ENCODE measurements at places on chromosomes 16 and 17.

- no peak for DNase-seq
Measured at GRCh38 chr16:87824016-87824990, 45.0 kb downstream of the SLC7A5 start.

DNA sequence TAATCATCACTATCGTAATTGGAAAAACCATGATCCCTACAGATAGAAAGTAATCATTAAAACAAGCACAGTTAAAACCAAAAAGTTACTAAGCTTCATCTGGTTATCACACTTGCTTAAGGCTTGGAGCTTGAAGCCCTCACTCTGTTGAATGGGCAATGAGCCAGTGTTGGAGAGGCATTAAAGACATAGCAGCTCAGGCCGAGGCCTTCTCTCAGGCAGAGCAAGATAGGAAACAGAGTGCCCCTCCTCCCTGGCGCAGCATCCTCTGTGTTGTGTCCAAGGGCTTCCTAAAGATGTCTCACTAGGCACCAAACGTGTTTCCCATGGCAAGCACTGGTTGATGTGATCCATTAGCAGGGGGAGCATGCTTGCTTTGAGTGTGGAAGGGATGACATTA, 34.9 kb upstream of the LGALS9 start:
- no peak for DNase-seq

- no peak for DNase-seq
Measured at GRCh38 chr16:1620391-1620790, 8.2 kb downstream of the CRAMP1 start.

- DNase-seq = no peak
Measured at GRCh38 chr17:81740395-81740961, 28.4 kb downstream of the SLC25A10 start.

DNA sequence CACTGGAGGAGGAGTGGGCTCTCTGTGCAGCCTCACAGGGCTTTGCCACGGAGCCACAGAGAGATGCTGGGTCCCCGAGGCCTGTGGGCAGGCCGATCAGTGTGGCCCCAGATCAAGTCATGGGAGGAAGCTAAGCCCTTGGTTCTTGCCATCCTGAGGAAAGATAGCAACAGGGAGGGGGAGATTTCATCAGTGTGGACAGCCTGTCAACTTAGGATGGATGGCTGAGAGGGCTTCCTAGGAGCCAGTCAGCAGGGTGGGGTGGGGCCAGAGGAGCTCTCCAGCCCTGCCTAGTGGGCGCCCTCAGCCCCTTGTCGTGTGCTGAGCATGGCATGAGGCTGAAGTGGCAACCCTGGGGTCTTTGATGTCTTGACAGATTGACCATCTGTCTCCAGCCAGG, 3.9 kb downstream of the NXPH3 start:
- no peak for DNase-seq
